NCI-H2081 treated with DMSO at 0.1 percent for 48 hours (cell line): ENCODE measurements at places on chromosomes 11 and 22.

- DNase-seq = no peak
These were observed 84.9 kb downstream of the PRR5L start for GRCh38 chr11:36381015-36381360.

- DNase-seq = no peak
These were observed 509.3 kb upstream of the TENM4 start for GRCh38 chr11:79950172-79950571.

DNA sequence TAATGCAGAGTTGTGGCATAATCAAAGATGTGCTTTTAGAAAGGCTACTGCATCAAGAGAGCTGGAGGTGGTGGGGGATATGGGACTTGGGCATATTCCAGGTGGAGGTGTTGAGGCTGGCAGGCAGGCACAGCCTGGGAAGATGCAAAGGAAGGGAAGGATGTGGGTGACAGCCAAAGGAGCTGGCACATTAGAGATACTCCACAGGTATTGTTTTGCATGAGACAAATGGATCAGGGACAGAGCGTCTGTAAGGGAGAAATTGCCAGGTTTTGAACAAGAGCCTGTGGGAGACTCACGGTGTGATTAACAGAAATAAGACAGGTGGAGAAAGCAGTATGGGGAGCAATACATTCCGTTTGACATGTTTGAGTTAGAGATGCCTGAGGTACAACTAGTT, 263.7 kb downstream of the NELL1 start:
- DNase-seq = no peak

GRCh38 chr11:101091781-101092180, 37.8 kb downstream of the PGR start:
- no peak for DNase-seq

DNA sequence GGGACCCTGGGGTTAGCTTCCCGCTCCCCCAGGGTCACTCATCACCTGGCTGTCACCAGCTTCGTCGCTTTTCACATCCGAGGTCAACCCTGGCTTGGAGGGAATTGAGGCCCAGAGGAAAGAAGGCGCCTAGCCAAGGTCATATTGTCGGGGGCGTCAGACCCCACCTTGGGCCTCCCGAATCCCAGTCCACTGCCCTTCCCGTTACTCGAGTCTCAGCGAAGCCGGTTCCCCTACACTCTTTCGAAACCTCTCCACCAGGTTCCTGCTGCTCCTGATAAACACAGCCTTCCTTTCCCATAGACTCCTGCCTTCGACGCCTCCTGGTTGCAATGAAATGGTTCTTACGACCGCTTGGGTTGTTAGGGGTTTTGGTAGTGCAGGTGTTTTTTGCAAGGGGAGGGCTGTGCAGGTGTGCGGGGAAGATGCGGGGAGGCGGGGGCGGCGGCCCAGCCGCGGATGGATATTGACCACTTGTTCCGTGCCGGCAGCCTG, 642 bp downstream of the NAA40 start:
- DNase-seq = no peak
